Panc1 (cell line): ENCODE measurements at places on chromosomes 13 and 19. TPM values are rescaled to one million over a fixed set of nuclear protein-coding genes. Genes with fewer than 3 reads are reported as not detected.

GRCh38 chr13:44822291-44822690 is 167.0 kb downstream of the NUFIP1 start:
- DNase-seq: no peak

DNA sequence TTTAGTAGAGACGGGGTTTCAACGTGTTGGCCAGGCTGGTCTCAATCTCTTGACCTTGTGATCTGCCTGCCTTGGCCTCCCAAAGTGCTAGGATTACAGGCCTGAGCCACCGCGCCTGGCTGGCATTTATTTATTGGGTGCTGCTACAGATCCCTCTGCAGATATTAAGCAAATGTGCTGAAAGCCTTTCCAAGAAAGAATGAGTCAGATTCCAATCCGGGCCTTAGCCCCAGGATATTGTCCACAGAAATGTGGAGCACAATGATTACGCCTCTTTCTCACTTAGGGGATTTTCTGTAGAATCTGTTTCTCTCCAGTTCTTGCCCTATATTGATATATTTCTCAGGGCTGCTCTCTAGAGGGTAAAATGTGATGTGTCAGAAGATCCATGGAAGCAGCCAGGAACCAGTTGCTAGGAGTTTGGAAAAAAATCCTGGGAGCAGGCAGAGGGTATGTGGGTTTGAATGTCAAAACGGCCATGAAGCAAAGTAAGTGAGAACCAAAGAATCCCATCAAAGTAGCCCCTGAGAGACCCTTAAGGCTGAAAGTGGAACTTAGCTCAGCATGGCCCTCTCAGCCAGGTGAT is 24.8 kb upstream of the IGFL4 start:
- no peak for DNase-seq

- DNase-seq: no peak
Measured at GRCh38 chr13:86710896-86711295, 911.7 kb upstream of the SLITRK6 start.

The RGS9BP gene
- 1.3 TPM for total RNA-seq

GRCh38 chr13:66716538-66716937 is 513.6 kb downstream of the PCDH9 start:
- no peak for DNase-seq

GRCh38 chr13:84118839-84119409 is 236.7 kb upstream of the SLITRK1 start:
- no peak for DNase-seq

- no peak for DNase-seq
Measured at GRCh38 chr19:42277821-42278451, 8.9 kb downstream of the CIC start.

The TUBB4A gene
- total RNA-seq: 4.4 TPM

The DPF1 gene
- 7.5 TPM for total RNA-seq

GRCh38 chr19:41888926-41889325 is 5.9 kb downstream of the ARHGEF1 start:
- no peak for DNase-seq

The MRPL57 gene
- total RNA-seq: 14.0 TPM

GRCh38 chr13:101399365-101399764 is 16.9 kb downstream of the NALCN start:
- no peak for DNase-seq

DNA sequence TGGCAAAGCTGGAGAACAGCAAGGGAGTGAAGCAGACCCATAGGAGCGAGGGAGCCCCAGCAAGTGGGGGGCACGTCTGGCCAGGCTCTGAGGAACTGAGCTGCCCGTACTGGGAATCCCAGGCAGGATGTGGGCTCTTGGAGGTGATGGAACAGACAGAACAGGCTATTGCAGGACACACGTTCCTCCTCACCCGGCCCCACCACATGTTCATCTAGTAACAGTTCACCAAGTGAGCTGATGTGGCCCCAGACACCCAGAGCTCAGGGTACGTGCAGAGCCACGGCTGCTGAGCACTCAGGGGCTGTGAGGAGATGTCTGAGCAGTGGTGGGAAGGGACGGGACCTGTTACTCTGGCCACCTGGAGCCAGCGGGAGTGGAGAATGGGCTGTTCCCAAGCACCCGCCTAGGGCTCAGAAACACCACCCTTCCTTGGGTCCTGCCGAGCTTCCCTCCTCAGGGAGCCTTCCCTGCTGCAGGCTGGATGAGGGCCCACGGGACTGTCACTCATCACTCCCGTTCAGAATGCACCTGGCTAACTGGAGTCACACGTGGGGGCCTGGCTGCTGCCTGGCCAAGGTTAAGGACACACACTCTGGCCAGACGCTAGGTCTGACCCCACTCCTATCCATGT is 18.4 kb downstream of the ELL start:
- no peak for DNase-seq

- no peak for DNase-seq
Measured at GRCh38 chr13:51192348-51192747, 29.9 kb upstream of the FAM124A start.

- no peak for DNase-seq
Measured at GRCh38 chr19:47821460-47822020, at the start of gene CRX. Gene CRX (plus strand): TSS chr19:47821937. CDS start chr19:47834444, 12,507 bp downstream.

The CLEC17A gene
- not detected for total RNA-seq

- DNase-seq: no peak
Measured at GRCh38 chr19:48398102-48398374, 4.6 kb downstream of the GRIN2D start.

- DNase-seq: no peak
Measured at GRCh38 chr19:13055213-13056051, 47.2 kb downstream of the LYL1 start.

The SULT2A1 gene
- 0.18 TPM for total RNA-seq

- no peak for DNase-seq
Measured at GRCh38 chr13:33051632-33052031, 35.4 kb downstream of the KL start.

- DNase-seq: no peak
Measured at GRCh38 chr13:60009300-60010253, 154.2 kb downstream of the DIAPH3 start.

GRCh38 chr19:54154603-54155345 is 4.7 kb downstream of the LENG1 start:
- no peak for DNase-seq

DNA sequence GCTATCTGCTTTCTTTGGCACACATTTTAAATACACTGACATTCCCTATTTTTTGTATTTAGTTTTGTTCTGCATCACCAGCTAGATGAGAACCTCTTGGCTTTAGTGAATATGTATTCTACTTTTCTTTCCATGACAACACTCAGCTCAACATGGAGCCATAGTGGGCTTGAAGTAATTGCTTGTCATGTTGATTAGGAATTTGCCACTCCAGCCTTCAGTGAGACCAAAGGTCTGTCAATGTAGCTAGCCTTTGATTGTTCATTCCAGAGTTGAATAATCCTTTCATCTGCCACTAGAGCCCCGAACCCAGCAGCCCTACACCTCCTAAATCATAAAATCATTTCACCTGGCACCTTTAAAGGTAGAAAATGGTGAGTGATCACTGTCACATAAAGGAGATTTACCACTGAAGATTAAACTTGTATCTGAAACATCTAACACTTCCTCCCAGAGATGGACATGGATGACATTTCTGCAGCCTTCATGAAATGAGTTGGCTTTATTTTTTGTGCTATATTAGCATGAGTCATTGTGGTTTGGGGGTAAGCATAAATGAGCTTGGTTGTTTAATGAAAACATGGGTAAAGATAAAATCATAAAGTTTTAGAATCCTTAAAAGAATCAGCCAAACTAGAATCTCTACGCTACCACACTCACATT is 29.2 kb upstream of the GARRE1 start:
- no peak for DNase-seq

The LATS2 gene
- 24.5 TPM for total RNA-seq

GRCh38 chr13:42322806-42323205 is 50.9 kb downstream of the AKAP11 start:
- no peak for DNase-seq

The IL17D gene
- total RNA-seq: 0.46 TPM

DNA sequence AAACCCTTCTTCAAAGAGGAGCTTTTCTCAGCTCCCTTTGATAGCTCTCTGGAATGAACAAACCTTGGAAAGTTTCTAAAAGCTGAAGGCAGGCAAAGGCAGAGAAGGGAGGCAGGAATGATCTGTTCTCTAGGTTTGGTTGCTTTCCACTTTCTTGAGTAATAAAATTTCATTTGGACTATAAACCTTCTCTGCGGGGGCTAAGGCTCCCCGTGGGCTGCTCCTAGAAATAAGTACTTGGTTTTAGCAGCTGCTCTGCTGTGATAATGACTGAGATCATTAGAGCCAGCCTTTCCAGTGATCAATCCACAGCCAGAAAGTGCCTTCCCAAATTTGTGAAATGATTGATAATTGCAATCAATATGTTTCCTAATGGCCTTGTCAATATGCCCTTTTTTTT is 183.8 kb upstream of the HTR2A start:
- no peak for DNase-seq

- DNase-seq: no peak
Measured at GRCh38 chr13:109875746-109876145, 89.4 kb upstream of the IRS2 start.

DNA sequence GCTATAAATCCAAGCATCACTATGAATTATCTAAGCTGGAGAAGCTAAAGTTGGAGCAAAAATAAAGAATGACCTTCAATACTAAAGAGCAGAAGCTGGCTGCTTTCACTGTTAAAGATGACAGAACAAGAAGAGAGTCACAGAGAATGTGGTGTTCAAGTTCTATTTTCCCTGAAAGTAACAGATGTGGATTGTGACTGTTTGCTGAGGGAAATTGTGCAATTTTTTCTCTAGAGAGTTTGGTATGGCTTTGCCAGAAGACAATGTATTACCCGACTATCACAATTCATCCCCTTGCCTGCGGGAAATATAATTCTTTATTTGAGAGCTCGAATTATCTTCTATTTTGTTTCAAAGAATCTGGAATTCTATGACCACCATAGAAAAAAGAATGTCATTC is 83.1 kb downstream of the TNFSF13B start:
- DNase-seq: no peak

The TMEM59L gene
- total RNA-seq: 2.4 TPM

- DNase-seq: no peak
Measured at GRCh38 chr13:72963762-72964161, 95.0 kb upstream of the KLF5 start.
